ENCODE measurements at places on chromosomes 12 and 14.

DNA sequence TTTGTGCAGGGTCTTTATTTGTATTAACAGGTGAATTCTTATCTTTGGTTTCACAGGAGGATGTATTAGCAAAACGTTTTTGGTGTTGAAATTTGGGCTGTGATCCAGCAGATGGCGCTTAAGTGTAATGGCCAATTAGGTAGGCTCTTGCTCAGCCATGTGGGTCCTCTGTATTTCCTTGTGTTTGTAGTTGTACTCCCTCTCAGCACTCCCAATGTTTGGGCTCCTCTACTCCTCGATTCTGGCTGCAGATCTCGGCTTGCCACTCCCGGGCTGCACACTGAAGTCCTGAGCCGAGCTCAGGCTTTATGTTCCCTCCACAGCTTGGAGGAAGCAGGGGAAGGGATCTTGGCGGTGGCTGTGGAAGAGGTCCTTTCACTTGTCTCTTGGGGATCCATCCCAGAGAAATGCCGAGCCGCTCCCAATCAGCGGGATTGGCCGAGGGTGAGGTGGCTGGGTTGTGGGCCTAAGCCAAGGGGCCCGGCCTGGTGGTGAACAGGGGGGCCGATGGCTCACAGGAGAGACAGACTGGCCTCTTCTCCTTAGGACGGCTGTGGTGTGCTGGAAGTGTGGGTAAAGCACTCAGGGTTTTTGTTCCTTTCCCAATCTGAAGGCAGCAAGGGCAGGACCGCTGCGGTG is 133.7 kb downstream of the AEBP2 start:
- DNase-seq = peak; percentile 49

DNA sequence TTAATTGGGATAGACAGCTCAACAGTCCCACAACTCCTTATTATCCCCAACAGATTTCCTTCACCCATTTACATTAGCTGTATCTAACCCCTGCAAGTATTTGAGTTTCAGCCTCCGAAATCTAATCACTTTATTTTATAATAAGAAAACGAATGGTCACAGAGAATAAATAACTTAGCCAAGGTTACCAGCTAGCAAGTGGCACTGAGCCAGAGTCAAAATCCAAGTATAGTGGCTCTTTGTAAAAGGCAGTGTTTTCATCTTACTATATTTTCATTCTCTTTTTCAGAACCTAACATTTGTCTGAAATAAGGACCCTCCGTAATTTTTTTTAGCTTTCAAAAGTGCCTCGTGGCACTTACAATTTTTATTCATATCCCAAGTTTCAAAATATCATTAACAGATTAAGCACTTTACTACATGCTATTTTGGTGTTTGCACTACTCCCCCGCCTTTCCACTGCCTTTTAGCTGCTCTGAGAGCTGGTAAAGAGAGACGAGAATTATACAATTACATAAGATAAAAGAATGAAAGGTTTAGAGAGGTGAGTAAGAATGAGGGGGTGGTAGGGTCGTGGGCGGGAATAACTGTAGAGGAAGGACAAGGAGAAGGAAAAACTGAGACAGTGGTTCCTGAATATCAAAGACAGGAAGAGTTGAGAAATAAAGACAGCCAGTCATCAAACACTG is 3.7 kb upstream of the USP15 start:
- DNase-seq = peak; percentile 45

GRCh38 chr12:77571127-77571526 is 259.6 kb upstream of the NAV3 start:
- no peak for DNase-seq

GRCh38 chr12:108484431-108484830 is 30.6 kb upstream of the FICD start:
- DNase-seq = peak; percentile 14

DNA sequence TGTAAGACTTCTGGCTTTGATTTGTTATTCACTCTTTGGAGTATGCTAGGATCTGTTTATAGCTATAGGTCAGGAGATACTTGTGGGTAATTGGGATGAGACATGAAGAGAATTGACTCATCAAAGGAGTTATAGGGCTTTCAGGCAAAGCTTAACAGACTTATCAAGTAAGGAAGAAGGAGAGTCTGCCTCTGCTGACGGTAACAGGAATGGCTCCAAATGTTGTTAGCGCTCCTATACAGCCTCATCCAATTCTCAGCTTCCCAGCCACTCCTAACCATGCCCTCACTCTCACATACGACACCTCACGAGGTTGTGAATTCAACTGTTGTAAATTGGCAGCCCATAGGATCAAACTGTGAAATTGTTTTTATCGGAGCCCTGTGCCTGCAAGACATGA is 140.5 kb downstream of the KCNA5 start:
- peak; percentile 15 for DNase-seq

GRCh38 chr12:119721306-119721705 is 53.4 kb downstream of the PRKAB1 start:
- DNase-seq = no peak
